ENCODE measurements at places on chromosomes 5 and 9. TPM values are rescaled to one million over a fixed set of nuclear protein-coding genes. Genes with fewer than 3 reads are reported as not detected.

The SYK gene
- not detected for total RNA-seq

DNA sequence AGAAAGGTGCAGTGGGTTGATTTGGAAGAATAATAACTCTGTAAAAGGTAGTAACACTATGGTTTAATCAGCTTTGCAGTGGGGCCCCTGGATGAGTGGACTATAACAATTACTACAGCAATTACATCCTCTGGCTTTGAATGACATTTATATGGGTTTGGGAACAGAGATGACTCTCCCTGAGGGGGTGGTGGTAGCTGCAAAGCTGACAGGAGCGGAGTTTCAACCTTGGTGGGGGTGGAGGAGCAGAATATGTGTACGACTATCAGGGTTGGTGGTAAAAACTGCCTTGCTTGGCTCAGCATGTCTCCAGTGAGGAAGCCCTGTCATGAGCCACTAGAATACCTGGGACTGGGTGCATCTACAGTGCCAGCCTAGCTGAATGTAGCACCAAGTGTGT lies 28.3 kb upstream of the NR3C1 start:
- H3K4me3 ChIP-seq: no peak overlapping the region
- DNase-seq: no peak
- H3K36me3 ChIP-seq: no peaks in the 10 kb centered on the region
- no peaks in the 10 kb centered on the region for H3K27me3 ChIP-seq

The DNAH5 gene
- 0.46 TPM for total RNA-seq

GRCh38 chr5:111469293-111469896 lies 42.9 kb downstream of the STARD4 start:
- H3K27me3 ChIP-seq: peaks cover 7% of the 10 kb centered on the region
- DNase-seq: no peak
- H3K4me3 ChIP-seq: no peak overlapping the region
- no peak overlapping the region for H3K27ac ChIP-seq
- no peaks in the 10 kb centered on the region for H3K4me1 ChIP-seq

DNA sequence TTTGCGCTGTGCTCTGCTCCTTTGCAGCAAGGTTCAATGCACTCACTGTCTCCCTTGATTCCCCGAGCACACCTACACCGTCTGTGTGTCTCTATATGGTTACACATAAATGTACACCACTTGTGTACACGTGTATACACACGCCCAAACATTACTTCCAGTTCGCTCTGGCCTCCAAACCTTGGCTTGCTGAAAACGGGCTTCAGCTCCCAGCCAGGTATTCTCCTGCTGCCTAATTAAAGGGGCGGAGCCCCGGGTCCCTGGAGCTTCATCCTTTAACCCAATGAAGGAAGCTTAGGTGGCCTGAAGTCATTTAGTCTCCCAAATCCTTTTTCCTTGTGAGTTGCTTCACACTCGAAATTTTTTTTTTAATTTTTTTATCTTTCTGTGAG lies 4.6 kb downstream of the ISL1 start:
- peaks cover 2% of the 10 kb centered on the region for H3K36me3 ChIP-seq
- H3K4me3 ChIP-seq: no peak overlapping the region
- peaks cover 19% of the 10 kb centered on the region for H3K4me1 ChIP-seq

DNA sequence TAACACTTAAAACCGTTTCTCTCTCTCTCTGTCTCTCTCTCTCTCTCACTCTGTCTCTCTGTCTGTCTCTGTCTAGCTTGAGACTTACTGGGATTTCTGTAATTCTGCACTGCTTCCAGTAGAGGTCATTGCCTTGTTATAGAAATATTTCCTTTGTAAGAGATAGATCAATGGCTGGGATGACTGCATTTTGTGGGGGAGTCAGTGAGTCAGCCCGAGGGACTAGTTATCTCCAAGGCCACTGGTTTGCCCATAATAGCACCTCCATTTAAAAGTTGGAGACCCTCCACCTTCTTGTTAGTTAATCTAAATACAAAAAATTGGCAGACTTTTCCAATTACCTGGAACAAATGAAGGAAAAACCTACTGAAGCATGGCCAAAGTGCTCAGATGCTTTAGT lies 547.2 kb downstream of the LRRC70 start:
- H3K36me3 ChIP-seq: no peaks in the 10 kb centered on the region
- H3K4me3 ChIP-seq: no peak overlapping the region
- no peak overlapping the region for H3K27ac ChIP-seq
- no peak for DNase-seq
- H3K4me1 ChIP-seq: peaks cover 14% of the 10 kb centered on the region

- no peak overlapping the region for H3K4me3 ChIP-seq
- H3K27ac ChIP-seq: no peak overlapping the region
- H3K4me1 ChIP-seq: peaks cover 44% of the 10 kb centered on the region
- H3K36me3 ChIP-seq: no peaks in the 10 kb centered on the region
- H3K27me3 ChIP-seq: no peaks in the 10 kb centered on the region
Observed at GRCh38 chr5:124713595-124713994, 32.8 kb downstream of the ZNF608 start.

Measured in chondrocyte (in vitro differentiated cells).